ENCODE measurements at places on chromosomes 12 and 14.
A peak's percentile ranks its signal among the peaks of the same experiment; 100 is the strongest.

DNA sequence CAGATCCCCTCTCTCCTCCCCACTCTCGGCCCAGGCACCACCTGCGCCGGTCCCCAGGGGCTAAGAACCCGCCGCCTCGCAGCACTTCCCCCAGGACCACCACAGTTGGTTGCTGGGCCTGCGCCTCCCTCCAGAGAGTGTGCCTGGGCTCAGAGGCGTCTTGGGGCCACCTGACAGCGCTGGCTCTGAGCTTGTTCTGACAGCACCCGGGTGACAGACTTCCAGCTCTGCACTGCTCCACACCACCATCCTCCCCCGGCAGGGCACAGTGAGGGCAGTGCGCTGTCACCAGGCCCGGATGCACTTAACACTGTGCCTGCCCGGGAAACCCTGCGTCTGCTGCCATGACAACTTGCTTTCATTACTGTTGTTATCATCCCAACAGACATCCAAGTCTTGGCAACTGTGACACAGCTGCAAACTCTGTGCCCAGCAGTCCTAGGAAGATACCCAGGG lies 6.6 kb downstream of the BRF1 start:
- no peak for DNase-seq

DNA sequence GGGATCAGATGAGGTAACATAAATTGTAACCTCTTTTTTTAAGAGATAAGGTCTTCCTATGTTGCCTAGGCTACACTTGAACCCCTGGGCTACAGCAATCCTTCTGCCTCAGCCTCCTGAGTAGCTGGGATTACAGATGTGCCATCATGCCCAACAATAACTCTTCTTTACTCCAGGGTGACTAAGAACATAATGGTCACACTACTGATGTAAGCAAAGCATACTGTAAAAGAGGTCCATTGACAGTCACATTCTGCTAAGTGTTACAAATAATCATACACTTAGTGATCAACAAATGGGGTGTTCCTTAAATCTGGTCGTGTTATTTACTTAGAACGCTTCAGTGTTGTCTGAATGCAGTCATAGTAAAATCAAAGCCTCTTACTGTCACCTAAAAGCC lies 68.9 kb downstream of the EPS8 start:
- DNase-seq = no peak

- DNase-seq = no peak
Measured at GRCh38 chr12:131287015-131287937, 333.6 kb downstream of the ADGRD1 start.

GRCh38 chr14:23562822-23563472 lies 4.6 kb downstream of the AP1G2 start:
- peak; percentile 42 for DNase-seq

- peak; percentile 72 for DNase-seq
Measured at GRCh38 chr12:26097046-26097878, 27.6 kb downstream of the BHLHE41 start.

DNA sequence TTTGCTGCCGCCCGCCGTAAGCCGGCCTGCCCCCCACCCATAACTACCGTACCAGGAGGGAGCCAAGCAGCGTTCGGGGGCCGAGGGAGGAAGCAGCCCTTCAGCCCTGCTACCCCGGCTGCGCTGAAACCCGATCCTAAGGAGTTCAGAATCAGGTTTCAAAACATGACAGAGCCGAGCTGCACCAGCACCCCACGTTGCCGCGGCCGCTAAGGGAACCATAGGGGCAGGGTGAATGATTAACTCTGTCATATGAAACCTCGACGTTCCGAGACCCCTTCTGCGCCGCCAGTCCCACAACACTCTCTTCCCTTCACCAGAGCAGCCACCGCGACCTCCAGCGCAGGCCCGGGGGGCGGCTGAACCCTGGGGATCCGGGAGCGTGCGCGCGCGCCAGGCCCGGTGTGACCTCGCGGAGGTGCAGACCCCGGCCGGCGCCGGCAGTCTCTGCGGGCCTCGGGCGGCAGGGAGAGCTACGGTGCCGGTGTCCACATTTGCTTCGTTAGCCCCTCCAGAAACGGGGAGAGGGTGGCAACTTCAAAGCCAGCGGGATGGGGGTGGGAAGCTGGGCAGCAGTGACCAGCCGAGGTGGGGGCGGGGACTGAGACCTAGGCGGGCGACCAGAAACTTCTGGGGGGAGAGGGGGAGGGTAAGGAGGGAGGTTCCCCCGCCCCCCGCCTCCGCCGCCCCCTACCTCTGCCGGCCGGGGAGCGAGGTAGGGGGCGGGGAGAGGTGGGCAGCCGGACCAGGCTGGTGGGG lies 1.6 kb downstream of the SIX4 start:
- DNase-seq = peak; percentile 66

- no peak for DNase-seq
Measured at GRCh38 chr14:53510281-53510912, 357.3 kb upstream of the DDHD1 start.

GRCh38 chr14:105528586-105529318 lies 2.4 kb downstream of the TMEM121 start:
- DNase-seq = peak; percentile 7

DNA sequence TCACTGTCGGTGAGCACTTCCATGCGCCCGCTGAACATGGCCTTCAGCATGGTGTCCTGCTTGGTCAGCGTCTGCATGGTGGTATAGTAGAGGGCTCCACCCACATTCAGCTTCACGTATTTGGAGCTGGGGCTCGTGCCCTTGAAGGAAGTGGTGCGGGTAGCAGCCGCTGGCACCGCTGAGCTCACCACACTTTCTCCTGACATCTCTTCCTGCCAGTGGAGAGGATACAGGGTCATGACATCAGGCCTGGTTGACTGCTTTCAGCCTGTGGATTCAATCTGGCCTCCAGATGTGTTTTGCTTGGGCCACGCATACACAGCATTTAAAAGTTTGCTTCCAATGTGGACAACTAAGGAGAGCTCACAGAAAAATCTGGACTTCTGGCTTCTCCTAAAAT lies 7.6 kb downstream of the KCTD10 start:
- peak; percentile 39 for DNase-seq

DNA sequence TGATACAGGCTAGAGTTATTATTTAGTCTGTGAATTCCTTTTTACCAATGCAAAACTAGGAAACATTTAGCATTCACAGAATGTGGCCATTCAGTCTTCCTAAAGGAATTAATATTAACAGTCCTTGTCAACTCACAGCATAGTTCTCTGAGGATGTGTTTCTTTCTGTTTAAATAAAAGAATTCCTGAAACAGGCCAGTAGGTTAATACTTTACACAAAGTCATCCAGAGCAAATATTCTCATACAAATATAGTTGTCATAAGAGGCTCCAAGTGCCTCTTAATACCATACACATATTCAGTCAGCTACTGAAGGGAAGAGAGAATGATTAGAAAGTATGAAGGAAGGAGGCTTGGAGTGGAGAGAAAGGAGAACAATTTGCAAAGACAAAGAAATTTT lies 120.1 kb downstream of the LMNTD1 start:
- no peak for DNase-seq

DNA sequence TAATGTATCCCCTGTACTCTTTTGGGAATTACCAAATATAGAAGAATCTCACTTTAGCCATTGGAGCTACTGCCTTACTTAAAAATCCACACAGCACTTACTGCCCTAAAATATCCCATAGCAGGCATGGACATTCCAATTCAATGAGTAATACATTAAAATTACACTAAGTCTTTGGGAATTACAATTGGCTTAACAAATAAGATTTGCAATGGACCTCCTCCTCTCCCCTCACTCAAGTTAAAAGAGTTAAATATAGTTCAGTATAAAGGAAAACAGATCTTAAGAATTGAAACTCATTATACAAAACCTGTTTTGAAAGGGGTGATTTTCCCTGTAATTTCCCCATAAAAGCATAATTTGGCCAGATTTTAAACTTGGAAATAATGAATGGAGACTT lies 477.1 kb downstream of the SLC16A7 start:
- DNase-seq = peak; percentile 88

DNA sequence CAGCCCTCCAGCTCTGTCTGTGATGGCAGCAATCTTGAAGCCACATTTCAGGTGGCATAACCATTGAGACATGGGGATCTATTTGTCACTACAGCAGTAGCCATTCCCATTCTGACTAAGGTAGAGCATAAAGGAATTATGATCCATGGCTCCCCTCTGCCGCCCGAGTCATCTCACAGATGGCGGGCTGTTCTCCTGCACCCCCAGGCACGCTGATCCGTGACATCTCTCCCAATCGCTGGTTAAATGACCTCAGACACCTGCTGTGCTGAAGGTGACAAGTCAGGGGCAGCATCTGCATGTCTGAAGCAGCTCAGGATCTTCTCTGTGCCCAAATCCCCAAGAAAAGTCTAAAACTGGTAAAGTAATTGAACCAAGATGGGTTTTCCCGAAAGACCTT lies 124.3 kb downstream of the ZFP36L1 start:
- no peak for DNase-seq

- DNase-seq = peak; percentile 84
Measured at GRCh38 chr12:104710940-104711689, 247.0 kb downstream of the SLC41A2 start.

- peak; percentile 61 for DNase-seq
Measured at GRCh38 chr12:49538510-49539403, at the start of gene KCNH3. TSS of gene KCNH3 (plus strand) at chr12:49539030. CDS start at chr12:49539417, 387 bp downstream.

GRCh38 chr12:104535369-104535768 lies 78.6 kb downstream of the CHST11 start:
- peak; percentile 95 for DNase-seq

DNA sequence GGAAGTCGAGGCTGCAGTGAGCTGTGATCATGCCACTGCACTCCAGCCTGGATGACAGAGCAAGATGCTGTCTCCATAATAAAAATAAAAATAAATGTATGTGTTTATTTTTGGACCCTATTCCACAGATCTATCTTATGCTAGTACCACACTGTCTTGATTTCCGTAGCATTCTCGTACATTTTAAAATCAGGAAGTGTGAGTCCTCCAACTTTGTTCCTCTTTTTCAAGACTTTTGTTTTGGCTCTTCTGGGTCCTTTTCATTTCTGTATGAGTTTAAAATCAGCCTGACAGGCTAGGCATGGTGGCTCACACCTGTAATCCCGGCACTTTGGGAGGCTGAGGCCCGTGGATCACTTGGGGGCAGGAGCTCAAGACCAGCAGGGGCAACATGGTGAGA lies 25.8 kb downstream of the DAO start:
- no peak for DNase-seq

DNA sequence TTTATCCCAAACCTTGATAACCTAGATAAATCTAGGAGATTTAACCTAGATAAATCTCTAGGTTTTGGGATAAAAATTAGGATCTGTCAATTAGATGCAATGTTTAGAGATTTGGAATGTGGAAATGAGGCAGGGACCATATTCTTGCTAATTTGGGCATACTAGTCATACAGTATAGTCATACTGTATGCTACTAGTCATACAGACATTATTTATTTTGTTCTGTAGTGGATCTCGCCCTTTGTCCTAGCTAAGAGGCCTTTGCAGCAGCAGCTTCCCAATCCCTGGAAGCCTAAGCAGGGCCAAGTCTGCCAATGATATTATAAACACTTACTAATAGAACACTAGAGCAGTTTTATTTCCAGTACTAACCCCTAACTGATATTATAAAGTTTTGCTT lies 136.4 kb downstream of the CEP128 start:
- DNase-seq = peak; percentile 16

DNA sequence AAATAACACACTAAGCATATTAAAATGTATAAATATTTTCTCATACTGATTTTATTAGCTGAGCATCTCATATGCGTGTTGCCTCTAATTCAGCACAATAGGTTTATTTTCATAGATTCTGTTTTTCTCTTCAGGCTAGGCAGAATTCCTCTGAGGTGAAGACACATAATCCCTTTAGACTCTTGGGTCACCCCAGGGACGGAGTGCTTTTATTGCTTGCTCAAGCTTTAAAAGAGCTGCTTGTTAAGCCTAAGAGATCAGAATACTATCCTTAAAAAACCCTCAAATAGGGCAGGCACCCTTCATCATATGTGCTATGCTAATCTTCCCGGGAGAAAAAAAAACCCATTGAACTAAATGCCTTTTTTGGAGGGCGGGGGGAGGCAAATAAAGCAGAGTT lies 390.1 kb downstream of the KCNH5 start:
- peak; percentile 14 for DNase-seq

GRCh38 chr12:42586268-42586667 lies 3.3 kb downstream of the PRICKLE1 start:
- DNase-seq = no peak

DNA sequence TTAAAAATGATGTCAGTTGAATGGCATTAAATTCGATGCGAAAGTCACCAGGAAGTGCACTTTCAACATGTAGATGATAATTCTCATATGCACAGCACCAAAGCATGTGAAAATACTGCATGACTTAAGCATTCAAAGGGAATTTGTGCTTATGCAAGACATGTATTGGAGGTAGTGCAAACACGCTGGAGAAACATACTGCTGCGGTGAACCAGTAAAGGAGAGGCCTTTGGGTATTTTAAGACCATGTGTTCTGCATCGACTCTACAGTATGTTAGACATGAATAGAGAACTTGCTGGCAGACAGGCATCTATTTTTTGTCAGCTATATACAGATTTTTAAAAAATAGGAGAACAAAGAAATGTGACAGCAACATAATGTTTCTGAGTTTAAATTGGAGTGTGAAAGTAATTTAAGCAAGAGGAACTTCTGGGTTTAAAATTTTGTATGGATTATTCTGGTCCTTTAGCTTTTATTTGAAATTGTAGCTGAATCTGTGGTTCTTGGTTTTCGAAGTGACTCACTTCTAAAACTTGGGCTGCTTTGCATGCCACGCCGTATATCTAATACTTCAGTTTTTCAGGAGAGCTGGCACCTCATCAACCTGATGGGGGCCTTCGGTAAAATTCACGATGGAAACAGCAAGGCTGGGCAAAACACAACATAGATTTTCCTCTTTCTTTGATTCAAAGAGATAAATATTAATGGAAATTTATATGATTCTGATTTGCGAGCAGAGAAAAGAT lies 408.7 kb downstream of the APAF1 start:
- peak; percentile 90 for DNase-seq

DNA sequence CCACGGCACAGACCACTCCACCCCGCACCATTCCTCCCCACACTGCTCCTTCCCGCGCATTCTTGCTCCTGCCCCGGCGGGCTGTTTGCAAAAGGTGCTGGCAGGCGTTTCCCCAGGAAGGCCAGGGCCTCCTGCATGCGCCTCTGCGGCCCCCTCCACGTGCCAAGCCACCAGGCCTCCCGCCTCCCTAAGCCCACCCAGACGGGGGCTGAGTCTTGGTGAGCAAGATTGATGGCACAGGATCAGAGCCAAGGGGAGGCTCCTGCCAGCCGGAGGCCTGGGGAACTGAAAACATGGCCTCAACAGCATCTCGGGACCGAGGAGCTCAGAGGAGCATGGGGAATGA lies 328.3 kb upstream of the DIO3 start:
- DNase-seq = no peak

DNA sequence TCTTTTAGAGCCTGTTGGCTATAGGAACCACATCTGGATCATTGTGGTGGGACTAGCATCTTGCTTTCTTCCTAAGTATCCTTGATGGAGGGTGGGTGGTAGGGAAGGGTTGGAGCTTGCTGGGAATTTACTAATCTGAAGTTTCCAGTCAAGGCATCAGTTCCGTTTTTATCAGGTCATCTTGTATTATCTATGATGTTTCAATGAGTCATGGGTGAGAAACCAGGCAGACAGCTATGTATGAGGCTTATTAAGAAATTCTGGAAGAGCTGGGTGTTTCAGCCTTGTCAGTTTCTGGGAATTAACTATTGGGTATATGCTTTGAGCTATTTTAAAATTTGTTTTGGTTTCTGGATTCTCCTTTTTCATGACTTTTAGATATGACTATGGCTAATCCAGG lies 11.3 kb downstream of the TSFM start:
- DNase-seq = peak; percentile 81

All from fibroblast of skin of abdomen (primary cell).